ENCODE measurements at places on chromosomes 7 and 10. TPM values are rescaled to one million over a fixed set of nuclear protein-coding genes. Genes with fewer than 3 reads are reported as not detected.

Gene HKDC1
- 7.6 TPM for total RNA-seq

Gene LIPF
- not detected for total RNA-seq

Gene CALML3
- total RNA-seq: not detected

Gene MBL2
- total RNA-seq: not detected

Gene CD36
- total RNA-seq: 0.82 TPM

Gene TRPV5
- not detected for total RNA-seq

Gene LIPJ
- total RNA-seq: not detected

Gene MYO3A
- total RNA-seq: not detected

Gene CCDC172
- total RNA-seq: not detected

Gene PLPP4
- total RNA-seq: not detected

Gene PNLIPRP2
- total RNA-seq: not detected

Gene GRIFIN
- not detected for total RNA-seq

All from NCI-H460 (cell line).